Esophagus squamous epithelium (tissue), 5 donors: ENCODE measurements at places on chromosomes 12 and 14.

- DNase-seq, result no peak
Observed at GRCh38 chr12:28036940-28037339, 64.4 kb upstream of the PTHLH start.

DNA sequence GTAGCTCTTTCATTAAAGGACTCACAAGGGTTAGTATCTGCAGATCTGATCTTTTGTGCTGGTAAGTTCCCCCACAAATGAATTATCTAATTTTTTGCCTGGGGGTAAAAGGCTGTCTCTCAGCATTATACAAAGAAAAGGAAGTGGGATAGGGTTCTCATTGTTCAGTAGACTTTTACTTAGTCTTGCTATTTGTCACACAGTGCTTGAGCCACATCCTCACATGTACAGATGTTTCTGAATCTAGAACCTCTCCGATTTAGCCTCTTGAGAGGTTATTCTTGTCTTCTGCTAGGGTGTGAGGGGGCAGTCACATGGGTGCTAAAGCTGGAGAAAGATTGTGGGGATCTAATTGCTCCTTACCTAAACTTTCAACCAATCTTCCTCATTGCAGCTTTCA, 93.0 kb downstream of the SLC41A2 start:
- DNase-seq, result no peak

DNA sequence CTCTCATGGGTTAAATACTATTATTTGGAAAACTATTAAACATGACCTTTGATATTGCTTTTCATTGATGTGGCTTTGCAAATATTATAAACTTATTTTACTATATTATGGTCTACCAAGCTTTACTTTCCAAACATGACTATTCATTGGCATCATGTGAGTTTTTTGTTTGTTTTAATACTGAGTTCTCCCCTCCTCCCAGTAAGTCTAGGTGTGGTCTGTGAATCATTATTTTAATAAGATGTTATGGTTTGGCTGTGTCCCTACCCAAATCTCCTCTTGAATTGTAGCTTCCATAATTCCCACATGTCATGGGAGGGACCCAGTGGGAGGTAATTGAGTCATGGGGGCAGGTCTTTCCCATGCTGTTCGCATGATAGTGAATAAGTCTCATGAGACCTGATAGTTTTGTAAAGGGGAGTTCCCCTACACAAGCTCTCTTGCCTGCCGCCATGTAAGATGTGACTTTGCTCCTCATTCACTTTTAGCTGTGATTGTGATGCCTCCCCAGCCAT, 80.0 kb downstream of the BORCS5 start:
- DNase-seq, result no peak

DNA sequence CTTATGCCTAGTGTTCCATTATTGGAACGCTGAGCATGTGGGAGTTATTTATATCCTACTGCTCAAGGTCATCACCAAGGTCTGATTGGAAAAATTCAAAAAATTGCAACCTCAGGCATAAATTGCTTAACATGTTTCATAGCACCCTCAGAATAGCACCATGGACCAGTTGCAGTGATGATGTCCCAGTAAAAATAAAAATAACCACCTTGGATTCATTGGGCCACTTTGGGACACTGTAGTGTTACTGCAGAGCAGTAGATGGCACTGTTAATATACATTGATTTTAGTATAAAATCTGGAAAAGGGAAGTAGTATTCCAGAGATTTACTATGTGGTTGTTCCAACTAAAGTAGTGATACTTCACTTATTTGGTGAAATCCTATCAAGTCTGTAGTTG, 31.0 kb upstream of the PTCSC3 start:
- DNase-seq, result no peak

- DNase-seq, result no peak
Observed at GRCh38 chr14:87824266-87824665, 168.7 kb downstream of the GALC start.

GRCh38 chr12:62575036-62575435, 108.4 kb downstream of the MON2 start:
- DNase-seq, result no peak

DNA sequence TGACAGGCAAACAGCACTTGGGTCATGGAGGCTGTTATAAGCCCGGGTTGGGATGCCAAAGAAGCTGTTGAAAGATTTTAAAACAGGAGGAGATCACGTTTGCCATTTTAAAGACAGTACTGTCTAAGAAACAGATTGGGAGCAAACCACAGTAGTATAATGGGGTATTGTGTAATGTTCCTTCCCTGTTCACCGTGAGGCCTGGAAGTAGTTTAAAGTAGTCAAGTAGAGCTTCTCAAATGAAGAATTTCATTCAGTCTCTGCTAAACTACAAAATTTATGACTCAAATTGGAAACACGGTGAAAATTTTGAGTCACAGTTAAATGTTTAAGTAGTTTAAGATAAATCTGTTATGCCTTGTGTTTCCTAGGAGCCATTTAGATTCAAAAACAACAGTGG, 35.8 kb downstream of the ATP2A2 start:
- no peak for DNase-seq

GRCh38 chr14:96215452-96216244, 11.0 kb downstream of the BDKRB2 start:
- DNase-seq, result no peak

GRCh38 chr12:53292426-53292825, 2.9 kb upstream of the PFDN5 start:
- DNase-seq, result no peak

GRCh38 chr12:75959506-75959905, 72.1 kb downstream of the PHLDA1 start:
- no peak for DNase-seq

GRCh38 chr12:131897875-131898274, 3.5 kb downstream of the ULK1 start:
- DNase-seq, result no peak

GRCh38 chr12:113315358-113315757, 19.6 kb downstream of the SLC8B1 start:
- DNase-seq, result no peak

DNA sequence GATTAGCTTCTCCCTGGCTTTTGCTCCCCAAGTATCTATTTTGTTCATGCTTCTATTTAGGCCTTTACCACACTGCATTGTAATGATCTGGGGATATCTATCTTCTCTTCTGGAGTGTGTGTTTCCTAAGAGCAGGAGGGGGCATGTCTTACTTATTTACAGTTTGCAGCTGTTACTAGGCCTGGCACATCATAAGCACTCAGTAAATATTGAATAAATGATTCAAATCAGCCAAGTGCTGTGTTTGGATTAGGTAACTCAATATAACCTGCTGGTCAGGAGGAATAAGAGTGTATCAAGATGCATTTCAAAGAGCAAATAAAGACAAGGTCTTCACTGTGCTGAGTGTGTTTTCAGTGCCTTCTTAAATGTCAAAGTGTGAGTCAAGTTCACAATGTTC, 186.1 kb downstream of the FOXG1 start:
- no peak for DNase-seq

DNA sequence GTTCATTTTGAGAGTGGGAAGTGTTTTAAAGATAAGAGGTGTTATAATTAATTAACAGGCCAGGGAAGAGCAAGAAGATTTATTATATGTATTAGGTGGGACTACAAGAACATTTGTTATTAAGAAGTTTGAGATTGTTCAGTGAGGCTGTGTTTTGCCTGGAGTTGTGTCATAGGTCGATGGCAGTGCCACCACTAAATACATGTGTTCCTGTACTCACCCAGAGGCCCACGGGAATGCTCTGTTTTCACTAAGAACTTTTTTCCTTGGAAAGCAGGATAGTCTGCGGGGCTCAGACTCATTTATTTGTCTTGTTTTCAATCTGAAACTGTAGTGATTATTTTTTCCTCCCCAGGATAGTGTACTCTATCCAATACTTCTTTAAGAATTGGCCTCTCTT, 10.1 kb downstream of the IRAK3 start:
- no peak for DNase-seq

- DNase-seq, result no peak
Observed at GRCh38 chr14:75426332-75427125, 1.3 kb upstream of the JDP2 start.

GRCh38 chr12:91874086-91874865, 271.4 kb downstream of the BTG1 start:
- DNase-seq, result no peak

GRCh38 chr12:121036810-121037326, 2.2 kb downstream of the OASL start:
- no peak for DNase-seq

GRCh38 chr12:83793616-83794015, 1106.9 kb downstream of the TMTC2 start:
- no peak for DNase-seq

DNA sequence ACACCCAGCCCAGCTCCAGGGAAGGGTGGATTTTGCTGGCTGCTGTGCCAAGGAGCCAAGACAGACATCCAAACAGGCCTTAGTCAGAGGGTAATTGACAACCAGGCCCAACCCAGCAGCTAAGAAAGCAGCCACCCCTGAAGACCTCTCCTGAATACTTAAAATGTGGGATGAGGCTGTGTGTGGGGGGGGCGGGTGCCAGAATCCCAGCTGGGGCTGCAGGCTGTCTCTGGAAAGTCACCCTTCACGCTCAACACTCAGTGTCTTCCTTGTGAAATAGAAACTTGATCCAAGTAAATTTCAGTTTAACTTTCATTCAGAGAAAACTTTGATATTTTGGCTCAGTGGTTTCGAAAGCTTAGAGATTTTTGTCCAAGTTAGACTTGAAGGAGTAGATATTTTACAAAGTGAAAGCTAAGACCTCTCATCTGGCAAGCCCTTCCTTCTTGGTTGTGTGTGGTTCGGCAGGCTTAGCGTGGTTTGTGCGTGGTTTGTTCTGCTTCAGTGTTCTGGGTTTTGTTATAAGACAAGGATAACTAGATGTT, 5.1 kb downstream of the PAPLN start:
- DNase-seq, result no peak

DNA sequence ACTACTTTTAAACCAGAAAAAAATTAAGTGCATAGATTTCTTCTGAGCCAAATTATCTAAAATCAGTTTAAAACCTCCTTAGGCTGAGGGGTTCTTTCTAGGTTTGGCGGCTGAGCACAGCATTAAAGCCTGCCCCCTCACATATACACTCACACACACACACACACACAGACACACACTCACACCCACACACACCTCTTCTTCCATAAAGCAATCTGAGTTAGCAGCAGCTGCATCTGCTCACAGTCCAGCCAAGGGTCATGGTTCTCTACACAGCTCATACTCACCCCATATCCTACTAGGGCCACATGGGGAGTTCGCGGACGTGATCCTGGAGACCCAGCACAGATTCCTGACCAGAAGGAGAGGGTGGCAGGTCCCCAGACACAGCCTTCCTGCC, 12.4 kb downstream of the SYNDIG1L start:
- DNase-seq, result no peak

GRCh38 chr14:84208451-84208850, 1321.5 kb upstream of the FLRT2 start:
- DNase-seq, result no peak

DNA sequence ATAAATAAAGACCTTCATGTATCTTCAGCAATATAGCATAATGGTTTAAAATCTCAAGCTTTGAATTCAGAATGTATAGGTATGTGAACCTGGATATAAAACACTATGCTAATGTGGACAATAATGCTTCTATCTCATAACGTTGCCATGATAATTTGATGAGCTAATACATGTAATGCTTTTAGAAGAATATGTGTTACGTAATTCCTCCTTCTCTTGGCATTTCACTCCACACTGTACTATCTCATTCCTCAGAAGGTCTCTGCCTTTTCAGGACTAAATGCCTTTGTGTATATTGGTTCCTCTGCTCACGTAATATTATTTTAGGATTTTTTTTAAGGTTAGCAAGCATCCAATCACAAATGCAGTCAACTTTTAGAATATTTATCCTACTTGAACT, 86.5 kb downstream of the FOXA1 start:
- no peak for DNase-seq
